ENCODE measurements at places on chromosomes 5 and 9. TPM values are rescaled to one million over a fixed set of nuclear protein-coding genes. Genes with fewer than 3 reads are reported as not detected.

The ACOT12 gene
- total RNA-seq, result 0.23 TPM

The ALDOB gene
- total RNA-seq, result not detected

The MPDZ gene
- not detected for total RNA-seq

The SLC2A6 gene
- total RNA-seq, result 3.6 TPM

The TXNDC8 gene
- not detected for total RNA-seq

The PCDHA6 gene
- not detected for total RNA-seq

The MARVELD2 gene
- not detected for total RNA-seq

The NUTM2G gene
- total RNA-seq, result not detected

The SCGB3A1 gene
- total RNA-seq, result 24.3 TPM

The TLR4 gene
- 1.0 TPM for total RNA-seq

The FCN2 gene
- total RNA-seq, result not detected

The NDUFA8 gene
- total RNA-seq, result 15.6 TPM

The ZNF483 gene
- 37.1 TPM for total RNA-seq

The ABITRAM gene
- total RNA-seq, result 12.8 TPM

Measured in naive thymus-derived CD4-positive, alpha-beta T cell (primary cell).